ENCODE measurements at places on chromosomes 2 and 18.

DNA sequence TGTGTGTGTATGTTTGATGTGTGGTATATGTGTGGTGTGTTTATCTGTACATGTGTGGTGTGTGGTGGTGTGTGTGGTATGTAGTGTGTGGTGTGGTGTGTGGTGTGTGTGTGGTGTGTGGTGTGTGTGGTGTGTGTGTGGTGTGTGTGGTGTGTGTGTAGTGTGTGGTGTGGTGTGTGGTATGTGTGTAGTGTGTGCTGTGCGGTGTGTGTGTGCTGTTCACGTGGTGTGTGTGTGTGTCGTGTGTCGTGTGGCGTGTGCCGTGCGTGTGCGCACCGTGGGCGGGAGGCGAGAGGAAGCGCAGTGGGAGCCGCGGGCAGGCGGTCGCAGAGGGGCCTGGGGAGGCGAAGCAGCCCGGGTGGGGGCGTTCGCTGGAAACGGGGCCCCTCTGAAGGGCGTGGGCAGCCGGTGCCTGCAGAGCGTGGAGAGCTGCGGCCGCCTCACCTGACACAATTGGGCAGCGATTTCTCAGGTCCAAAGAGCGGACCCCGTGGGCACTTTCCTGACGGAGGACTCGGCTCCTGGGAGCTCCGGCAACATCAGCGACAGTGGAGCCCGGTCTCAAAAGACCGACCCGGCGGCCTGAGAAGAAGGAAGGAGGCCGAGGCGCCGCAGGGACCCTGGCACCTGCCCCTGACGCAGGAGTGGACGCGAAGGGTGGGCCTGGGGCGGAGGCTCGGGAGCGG lies 741.1 kb upstream of the SALL3 start:
- no peak for DNase-seq

GRCh38 chr2:57698935-57699449 lies 347.6 kb upstream of the VRK2 start:
- no peak for DNase-seq

DNA sequence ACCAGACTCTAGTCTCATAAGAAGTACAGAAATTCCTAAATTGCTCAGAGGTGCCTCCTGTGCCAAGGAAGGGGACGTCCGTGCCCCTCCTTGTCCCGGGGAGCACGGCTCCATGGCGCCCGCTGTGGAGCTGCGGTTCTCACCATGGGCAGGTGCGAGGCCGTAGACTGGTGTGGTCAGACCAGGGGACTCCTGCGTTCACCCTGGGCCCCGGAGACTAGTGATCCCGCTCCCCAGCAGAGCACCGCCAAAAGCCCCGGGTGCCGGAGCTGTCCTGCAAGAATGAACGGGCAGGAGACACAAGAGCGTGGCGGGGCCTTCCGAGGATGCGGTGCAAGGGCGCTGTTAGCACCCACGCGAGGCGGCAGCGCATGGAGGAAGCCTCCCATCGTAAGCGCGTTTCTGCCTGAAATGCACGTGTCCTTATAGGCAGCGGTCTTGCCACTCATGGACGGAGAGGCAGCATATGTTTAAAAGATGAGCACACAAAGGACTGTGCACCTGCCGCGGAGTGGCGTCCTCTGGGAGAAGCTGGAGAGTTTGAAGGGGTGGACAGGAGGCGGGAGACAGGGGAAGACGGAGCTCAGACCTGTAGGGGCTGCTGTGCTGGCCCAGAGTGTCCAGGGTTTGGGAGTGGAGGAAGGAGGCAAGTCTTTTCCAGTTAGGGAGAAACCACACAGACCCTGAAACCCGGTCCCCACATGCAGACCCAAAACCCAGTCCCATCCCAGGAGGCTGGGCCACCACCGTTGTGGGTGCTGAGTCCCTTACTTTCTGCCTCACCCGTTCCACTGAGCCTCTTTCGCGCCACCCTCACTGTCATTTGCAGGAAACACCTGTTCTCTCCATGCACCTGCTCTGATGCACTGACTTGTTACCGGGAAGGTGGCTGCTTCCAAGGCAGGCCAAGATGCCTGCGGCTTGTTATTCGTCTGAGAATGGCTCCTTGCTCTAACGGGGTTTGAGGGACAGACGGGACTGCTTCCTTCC lies 7.5 kb upstream of the KCNG2 start:
- DNase-seq: no peak

DNA sequence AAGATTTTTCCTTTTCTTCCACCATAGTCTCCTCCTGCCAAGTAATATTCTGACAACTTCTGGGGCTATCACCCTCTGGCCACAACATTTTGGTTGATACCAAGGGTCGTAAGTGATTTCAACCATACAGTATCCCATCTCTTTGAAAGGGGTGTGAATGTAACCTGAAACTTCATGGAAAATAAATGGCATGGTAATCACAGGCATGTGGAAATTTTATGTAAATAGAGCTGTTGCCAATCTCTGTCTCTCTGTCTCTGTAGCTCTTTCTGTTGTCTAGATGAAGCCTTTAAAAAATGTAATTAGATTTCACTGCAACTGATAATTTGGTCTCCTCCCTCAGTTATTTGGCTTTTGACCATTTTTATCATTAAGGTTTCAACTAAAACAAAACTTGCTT lies 125.6 kb upstream of the RPRM start:
- no peak for DNase-seq

GRCh38 chr2:62698653-62699052 lies 6.9 kb upstream of the EHBP1 start:
- DNase-seq: no peak

- DNase-seq: no peak
Measured at GRCh38 chr2:236557306-236558030, 12.2 kb upstream of the ACKR3 start.

DNA sequence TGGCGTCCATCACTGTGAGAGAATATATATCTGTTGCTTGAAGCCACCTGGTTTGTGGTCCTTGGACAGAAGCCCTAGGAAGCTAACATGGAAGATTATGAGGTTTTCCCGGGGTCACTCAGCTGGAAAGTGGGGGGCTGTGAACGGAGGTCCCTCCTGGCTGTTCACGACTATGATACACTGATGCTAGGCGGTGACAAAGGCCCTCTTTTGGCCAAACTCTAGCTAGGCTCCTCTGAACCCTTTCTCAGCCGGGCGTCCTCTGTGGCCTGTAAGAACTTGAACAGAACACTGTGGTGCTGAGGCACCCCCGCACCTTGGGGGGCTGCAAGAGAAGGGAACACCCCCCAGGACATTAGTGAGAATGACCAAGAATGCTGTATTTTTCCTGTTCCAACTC lies 164.6 kb downstream of the TFCP2L1 start:
- no peak for DNase-seq

- DNase-seq: no peak
Measured at GRCh38 chr2:230823264-230823964, 41.3 kb upstream of the ITM2C start.

DNA sequence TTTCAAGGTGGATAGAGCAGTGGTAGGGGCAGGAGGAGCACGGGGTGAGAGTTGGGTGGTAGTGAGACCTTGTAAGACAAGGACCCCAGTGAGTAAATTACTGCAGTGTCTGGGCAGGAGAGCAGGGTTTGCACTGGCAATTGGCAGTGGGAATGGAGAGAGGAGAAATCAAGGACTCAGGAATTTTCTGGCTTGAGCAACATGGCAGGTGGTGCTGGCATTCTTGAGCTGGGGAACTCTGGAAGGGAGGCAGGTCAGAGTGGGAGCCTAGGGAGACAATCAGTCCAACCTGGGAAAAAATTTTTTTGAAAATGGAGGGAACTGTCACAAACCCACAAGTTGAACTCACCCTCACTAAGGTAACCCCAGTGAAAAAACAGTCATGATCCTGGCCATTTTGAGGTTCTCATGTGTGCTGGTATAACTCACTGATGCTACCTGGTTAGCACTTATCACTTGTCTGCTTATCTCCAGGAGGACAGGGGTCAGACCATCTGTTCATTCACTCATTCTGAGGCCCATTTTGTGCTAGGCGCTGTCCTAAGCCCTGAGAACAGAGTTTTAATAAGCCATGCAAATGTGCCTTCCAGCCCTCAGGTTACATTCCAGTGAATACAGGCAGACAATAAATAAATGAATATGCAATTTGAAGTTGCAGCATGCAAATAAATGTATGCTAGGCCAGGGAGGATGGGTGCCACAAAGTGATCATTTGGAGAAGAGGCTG lies 92.2 kb upstream of the SEC11C start:
- DNase-seq: no peak

DNA sequence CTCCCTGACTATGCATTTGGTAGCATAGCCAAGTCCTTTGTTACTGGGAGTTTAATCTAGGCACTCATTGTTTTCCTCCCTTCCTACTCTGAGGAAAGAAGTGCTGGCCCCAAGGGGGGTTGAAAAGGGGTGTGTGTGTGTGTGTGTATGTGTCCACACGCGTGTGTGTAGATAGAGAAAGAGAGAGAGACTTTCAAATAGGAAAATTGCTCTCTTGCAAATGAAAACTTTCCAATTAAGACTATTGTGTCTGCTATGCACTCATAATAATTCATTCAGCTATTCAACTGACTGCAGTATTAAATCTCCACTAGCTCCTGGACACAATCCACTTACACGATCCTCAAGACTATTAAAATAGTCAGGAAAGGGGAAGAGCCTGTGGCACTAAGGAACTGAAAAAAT lies 92.9 kb upstream of the CSRNP3 start:
- no peak for DNase-seq

DNA sequence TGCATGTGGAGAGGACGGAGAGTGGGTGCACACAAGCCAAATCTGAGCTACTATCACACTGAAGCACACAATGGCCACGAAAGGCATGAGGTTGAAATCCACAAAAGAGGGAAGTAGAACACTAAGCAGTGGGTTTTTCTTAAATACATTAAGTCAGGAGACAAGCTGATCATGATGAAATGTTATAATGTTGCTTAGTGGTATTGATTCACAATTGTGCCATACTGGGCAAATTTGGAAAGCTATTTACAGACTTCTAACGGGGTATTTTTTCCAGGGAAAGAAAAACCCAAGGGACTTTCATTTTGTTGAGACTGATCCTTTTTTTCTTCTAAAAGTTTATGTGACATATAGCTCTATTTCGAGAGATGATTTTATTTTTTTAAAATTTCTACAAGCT lies 100.8 kb upstream of the CNGA3 start:
- no peak for DNase-seq

DNA sequence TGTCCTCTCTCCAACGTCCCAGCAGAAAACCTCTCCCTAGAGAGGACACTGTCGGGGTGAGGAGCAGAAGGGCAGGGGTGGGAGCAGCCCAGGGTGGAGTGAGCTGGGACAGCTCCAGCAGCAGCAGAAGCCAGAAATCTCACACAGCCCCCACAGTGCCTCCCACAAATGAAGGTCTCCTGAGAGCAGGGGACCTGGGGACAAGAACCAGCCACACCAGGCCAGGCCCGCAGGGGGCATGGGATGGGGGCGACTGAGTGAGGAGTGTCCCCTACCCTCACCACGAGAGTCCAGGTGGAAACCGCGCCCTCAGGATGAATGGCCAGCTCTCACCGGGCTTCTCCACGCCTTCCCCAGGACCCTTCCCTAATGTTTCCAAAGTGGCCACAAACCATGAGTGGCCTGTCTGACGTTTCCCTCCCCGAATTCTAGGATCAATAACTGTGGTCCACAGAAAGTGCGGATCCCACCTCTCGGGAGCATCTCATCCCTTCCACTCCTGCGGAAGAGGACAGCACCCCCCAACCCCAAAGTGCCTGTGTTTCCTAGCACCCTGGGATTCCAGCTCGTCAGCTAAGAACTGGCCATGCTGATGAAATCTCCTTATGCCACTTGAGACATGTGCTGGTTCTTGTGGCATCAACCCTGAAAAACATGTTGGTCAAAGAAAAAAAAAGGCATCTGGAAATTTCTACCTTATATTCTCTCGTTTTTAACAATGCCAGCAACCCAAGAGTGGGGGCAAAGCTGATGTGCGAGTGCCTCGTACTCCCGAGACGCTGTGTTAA lies 121.1 kb downstream of the HDAC4 start:
- no peak for DNase-seq

- DNase-seq: no peak
Measured at GRCh38 chr18:24443870-24444269, 16.6 kb upstream of the HRH4 start.

GRCh38 chr18:8601277-8602032 lies 7.8 kb upstream of the RAB12 start:
- no peak for DNase-seq

DNA sequence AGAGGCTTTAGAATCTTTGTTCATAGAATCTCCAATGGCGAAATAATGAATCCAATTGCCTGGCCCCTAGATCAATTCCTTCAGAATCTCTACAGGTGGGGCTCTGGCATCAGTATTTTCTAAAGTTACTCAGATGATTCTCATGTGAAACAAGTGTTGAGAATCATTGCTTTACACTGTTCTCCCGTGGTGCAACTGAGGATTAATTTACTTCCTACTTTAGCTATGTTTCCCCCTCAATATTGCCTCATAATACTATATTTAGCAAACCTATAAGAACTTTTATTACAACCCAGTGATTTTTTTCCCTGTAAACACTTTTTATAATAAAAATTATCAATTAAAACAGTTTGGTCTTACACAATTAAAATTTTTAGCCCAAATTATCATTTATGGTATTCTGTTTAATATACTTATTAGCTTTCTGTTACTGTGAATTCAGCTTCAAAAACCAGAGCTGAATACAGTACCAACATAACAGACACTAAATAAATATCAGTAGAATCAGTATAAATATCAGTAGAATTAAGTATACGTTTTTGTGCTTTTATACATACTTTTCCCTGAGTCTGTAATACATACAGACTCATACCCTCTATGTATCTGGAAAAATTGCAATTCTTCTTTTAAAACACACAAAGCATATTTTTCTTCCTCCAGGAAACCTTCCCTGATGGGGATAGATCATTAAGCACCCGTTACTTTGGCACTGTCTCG lies 20.8 kb downstream of the SLC38A11 start:
- DNase-seq: no peak

DNA sequence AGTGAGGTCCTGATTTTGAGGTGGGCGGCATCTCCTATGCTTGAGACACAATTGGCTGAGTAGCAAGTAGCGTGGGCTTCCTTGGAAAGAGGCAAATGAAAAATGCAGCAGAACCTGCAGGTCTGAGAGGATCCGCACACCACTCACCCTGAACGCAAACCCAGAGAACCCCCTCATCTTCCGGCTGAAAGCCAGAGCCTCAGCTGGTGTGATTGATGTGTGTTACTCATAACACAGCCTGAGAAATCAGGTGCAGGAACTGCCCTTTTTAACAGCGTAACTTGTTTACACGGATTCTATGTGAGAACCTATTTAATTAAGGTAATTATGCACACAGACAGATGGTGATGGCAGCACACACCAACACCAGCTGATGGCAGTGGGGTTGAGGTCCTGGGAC lies 123.4 kb downstream of the MRO start:
- DNase-seq: no peak

DNA sequence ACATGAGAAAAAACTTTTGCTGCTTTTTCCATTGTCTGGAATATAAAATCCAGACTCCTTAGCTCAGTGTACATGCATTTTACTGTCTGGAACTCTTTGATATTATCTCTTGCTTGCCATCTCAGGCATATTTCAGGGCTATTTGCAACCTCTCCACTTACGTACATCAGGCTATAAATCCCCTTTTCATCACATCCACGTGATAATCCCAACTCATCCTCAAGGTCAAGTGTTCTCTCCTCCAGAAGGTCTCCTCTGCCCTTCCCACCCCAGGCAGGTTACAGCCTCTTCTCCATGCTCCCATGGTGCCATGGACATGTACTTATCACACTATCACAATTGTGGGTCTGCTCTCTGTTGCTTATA lies 202.5 kb upstream of the RBMS1 start:
- no peak for DNase-seq

- DNase-seq: no peak
Measured at GRCh38 chr2:108980076-108980475, 8.9 kb downstream of the EDAR start.
